ENCODE measurements at places on chromosomes 7 and 10.

DNA sequence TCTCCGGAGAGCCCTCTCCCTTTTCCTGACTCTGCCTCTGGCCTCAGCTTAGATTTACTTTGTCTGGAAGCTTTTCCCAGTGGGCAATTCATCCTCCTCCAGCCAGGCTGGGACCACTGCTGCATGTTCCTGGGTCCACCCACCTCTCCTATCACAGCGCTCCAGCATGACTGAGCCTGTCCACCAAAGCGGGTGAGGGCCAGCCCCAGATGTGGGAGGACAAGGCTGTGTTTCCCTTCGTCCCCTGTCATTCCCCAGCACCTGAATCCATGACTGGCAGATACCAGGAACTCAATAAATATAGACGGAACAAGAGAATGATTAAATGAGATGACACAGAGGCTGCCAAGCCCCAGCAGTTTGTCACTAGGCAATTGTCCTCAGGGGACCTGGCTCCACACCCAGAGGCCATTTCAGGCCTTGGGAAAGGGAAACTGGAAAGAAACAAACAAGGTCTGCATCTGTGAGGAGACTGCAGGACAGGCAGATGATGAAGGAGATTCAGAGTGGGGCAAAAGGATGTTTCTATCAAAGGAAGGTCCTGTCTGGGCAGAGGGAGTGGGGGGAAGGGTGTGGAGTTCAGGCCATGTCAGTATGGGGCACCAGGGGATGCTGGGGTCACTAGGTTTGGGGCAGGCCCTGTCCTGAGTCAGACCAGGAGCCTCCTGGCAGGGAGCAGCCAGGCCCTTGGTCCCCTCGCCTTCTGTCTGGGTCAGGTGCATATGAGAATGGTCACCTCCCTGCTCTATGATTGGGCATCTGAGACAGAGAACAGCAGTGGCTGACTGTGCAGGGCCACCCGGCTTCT is 576.4 kb downstream of the GRID1 start:
- no peak for DNase-seq

GRCh38 chr7:90625562-90625961 is 29.4 kb downstream of the CDK14 start:
- DNase-seq: no peak

DNA sequence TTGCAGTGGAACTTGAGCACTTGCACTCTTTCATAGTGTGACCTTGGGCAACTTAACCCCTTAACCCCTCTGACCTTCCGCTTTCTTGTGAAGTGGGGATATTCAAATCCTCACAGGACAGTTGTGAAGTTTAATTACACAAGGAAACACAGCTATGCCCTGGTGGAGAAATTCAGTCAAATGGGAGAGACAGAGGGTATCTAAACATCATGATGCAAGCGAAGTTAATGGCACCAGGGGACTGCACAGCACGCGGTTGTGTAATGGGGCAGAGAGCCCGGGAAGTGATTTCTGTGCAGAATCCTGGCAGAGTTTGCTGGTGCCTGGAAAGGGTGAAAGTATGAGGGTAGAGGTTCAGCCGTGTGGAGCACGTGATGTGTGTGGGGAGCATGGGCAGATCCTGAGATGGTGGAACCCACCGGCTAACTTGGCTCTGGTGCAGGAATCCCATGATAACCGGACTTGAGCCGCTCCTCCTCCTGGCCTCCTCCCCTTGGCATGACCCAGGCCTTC is 51.7 kb downstream of the SNX10 start:
- no peak for DNase-seq

DNA sequence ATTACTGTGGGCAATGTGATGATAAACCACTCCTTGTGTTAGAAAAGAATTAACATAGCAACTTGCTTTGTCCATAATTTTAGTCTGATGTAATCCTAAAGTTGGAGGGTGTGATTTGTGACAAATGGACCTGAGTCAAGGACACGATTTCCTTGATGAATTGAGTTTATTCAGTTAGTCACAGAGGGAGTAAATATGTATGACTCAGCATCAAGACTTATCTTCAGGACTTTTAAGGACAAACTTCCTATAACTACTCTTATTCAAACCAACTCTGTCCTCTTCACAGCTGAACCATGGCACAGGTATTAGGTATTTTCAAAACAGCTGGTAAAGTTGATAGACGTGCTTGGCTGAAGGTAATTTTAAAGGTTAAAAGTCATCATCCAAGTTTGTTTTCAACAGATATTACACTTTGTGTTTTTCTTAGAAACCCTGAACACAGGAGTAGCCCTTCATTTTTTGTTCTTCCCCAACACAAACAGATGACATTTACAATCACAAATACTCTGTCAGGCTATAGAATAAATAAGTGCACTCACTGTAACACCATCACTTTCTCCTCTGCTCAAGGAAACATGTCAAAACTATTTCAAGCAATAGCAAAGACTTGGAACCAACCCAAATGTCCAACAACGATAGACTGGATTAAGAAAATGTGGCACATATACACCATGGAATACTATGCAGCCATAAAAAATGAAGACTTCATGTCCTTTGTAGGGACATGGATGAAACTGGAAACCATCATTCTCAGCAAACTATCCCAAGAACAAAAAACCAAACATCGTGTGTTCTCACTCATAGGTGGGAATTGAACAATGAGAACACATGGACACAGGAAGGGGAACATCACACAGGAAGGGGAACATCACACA is 54.5 kb downstream of the COA1 start:
- DNase-seq: no peak

Data from dorsolateral prefrontal cortex (tissue), 122 donors.